ENCODE measurements at places on chromosomes 4 and X.

- no peak for DNase-seq
Measured at GRCh38 chrX:136889269-136889668, 8.7 kb upstream of the RBMX start.

- no peak for DNase-seq
Measured at GRCh38 chr4:71261633-71262121, 77.1 kb upstream of the SLC4A4 start.

GRCh38 chr4:23084559-23085248, 392.0 kb downstream of the GBA3 start:
- DNase-seq, result no peak

GRCh38 chr4:175560604-175561003, 251.5 kb downstream of the GPM6A start:
- DNase-seq, result no peak

DNA sequence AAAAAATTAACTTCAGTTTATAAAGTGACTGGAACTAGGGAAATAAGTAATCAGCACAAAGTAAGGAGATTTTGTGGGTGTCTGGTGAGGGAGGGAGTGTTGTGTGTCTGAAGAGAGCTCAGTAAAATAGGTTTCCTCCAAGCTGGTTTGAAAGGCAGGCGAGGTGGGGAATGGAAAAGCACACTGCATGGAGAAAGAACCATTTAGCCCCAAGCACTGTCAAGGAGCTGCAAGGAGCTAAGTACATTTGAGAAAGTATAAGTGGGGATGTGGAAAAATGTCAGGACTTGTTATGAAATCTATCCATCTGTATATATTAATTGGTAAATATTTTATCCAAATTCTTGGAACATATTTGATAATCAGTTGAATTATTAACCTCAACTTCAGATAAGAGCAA, 956 bp downstream of the C4orf51 start:
- no peak for DNase-seq

GRCh38 chrX:66039944-66040343, at the start of gene VSIG4:
TSS of gene VSIG4 (minus strand) at chrX:66040080. CDS start at chrX:66039998, 82 bp downstream.
- no peak for DNase-seq

DNA sequence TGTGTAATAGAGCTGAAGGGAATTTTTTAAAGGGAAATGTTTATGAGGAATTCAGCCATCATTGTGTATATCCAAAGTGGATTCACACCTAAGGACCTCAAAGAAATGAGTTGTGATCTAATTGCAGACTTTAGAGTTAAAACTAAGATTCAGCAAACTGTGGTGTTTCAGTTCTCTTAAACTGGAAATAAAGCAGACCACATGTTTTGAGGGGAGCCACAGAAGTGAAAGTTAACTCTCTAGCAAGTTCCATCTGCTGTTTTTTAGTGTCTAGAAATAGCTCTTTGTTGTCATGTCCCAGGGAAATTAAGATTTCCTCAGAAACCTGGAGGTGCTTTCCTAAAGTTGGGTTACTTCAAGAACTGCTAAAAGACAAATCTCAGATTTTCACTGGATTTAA, 97.3 kb upstream of the DDX3X start:
- DNase-seq, result no peak

DNA sequence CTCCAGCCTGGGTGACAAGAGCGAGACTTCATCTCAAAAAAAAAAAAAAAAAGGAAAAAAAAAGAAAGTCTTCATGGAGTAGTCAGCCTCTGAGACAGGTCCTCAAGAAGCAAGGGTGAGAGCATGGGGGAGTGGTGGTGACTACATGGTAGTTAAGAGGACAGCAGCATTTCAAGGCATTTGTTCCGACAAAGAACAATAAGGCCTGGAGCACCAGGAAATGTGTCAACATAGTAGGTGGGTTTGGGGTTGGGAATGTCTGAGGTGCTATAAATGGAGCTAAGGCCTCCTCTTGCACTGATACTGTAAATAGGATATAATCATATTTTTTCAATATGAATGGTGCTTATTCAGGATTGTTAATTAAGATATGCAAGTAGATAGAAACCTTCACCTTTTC, 34.4 kb downstream of the GPR82 start:
- no peak for DNase-seq

DNA sequence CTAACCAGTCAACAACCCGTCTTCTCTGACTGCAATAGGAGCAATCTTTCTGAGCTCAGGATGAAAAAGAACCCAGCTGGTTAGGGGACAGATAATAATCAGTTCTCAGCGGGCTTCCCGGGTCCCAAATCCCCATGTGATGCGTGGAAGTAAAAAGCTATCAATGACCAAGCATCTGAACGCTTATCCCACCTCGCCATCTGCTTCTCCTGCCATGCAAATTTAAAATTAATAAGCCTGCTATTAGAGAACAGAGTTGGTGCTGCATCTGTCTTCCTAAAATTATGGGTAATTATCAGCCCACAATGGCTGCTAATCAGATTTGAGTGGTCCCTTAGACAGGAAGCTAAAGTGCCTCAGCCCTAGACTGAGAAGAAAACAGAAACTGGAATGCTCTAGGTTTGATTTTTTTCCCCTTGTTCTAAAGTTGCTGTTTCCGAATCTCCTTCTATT, 37.5 kb downstream of the AFAP1 start:
- no peak for DNase-seq

DNA sequence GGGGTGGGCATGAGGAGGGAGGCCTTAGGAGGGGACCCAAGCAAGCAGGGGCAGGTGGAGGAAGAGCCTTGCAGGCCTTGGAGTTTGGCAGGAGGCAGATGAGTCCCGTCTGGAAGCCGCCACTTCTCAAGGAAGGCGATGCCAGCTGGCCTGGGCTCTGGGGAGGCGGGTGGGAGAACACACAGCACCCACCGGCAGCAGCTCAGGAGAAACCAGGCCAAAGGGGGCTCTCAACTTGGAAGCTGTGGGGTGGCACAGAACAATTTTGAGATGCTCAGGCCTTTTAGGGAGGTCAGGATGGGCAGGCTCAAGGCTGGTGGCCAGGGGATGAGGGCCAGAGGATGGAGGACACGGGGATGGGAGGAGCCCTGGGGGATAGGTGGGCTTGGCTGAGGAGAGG, 11.6 kb upstream of the DUSP9 start:
- DNase-seq, result no peak

- no peak for DNase-seq
Measured at GRCh38 chr4:102780476-102781144, 19.8 kb upstream of the MANBA start.

- no peak for DNase-seq
Measured at GRCh38 chr4:47933840-47934239, 19.5 kb upstream of the NFXL1 start.

DNA sequence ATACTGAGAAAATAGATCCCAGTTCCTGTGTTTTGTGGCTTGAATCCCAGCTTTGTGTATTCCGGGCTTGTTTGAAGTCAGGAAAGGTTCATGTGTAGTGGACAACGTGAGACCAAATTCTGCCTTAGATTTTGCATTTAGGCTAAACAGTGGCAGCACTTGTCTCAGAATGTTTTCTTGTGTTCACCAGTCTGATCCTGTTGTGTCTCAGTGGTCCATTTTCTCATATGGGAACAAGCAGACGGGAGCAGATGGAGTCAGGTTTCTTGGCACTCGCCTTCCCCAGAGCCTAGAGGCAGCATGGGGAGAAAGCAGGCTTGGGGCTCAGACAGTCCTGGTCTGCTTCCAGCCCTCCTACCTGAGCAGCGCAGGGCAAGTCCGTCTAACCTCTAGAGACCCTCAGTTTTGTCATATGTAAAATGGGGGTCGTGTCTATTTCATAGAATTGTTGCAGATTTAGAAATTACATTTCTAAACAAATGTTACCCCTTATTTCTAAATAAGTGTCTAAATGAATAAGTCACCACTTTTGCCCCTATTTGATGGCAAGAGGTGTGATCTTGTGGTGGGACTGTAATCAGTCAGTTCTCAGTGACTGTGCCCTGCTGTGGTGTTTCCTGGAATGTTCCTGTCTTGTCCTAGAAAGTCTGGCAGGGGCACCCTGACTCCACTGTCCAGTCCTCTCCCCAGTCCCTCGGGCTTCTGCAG, 28.3 kb upstream of the MSANTD1 start:
- DNase-seq, result no peak

DNA sequence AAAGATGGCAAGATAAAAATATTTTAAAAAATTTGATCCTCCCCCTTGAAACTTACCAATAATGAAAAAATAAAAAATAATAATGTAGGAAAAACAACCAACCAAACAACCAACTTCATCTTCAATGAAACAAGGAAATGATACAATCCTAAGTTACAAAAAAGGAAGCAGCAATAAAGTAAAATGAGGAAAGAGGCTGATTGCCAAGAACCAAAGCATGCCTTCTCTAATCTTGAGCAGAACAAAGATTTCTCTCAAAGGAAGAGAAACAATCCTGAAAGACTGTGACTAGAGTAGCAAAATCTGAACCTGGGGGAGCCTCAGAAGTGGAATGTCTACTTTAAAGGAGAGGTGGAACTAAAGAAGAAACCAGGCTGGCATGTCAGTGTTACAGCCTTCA, 10.9 kb upstream of the WDFY3 start:
- no peak for DNase-seq

DNA sequence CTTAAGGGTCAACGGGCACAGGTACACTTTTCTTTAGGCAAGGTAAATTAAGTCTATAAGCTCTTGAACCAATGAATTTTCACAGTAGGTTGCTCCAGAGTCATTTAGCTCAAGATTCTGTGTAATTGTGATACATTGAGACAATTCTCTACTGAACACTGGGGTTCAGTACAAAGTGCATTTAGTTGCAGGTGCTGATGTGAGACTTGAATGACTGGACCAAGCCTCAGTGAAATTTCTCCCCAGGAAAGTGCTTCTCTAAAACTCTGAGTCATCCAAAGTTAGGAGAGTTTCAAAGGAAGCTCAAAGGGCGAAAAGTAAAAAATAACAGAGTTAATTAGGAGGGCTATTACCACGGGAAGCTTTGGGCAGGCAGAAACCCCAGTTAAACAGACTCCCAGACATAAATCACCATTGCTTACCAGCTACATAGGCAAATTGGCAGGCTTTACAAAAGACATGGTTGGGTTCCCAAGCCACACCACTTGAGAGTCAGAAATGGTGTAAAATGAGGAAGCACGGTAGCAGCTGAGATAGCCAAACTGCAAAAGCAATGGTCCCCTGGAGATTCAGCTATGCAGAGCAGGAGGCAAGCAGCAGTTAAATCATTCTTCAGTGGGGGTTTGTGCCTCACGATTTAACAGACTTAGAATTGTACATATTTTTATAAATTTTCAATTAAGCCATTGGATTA, 202.6 kb downstream of the PCDH19 start:
- no peak for DNase-seq

DNA sequence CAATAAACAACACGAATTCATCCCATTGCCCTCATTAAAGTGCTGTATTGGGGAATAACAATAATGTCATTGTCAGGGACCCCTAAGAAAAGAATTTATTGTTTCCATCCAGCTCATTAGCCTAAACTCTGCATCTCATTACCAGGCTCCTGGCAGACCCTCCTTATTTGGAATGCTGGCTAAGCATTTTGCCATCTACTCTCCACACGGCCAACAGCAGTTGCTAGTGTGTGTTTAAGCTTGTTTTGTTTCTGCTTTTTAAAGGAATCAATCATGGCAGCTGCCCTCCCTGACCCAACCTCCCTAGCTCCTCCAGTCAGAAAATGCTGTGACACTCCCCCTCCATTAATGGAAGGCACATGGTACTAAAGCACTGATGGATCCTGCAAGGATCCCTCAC, 43.5 kb downstream of the GATB start:
- no peak for DNase-seq

GRCh38 chr4:176540814-176541213, 221.0 kb downstream of the SPCS3 start:
- no peak for DNase-seq

GRCh38 chr4:42391981-42392380, 5.3 kb upstream of the SHISA3 start:
- no peak for DNase-seq

- no peak for DNase-seq
Measured at GRCh38 chr4:89056953-89057398, at the start of gene FAM13A. TSS of gene FAM13A (minus strand) at chr4:89057185. CDS start at chr4:89056964, 221 bp downstream.

GRCh38 chrX:85303544-85303943, 59.8 kb downstream of the ZNF711 start:
- no peak for DNase-seq

DNA sequence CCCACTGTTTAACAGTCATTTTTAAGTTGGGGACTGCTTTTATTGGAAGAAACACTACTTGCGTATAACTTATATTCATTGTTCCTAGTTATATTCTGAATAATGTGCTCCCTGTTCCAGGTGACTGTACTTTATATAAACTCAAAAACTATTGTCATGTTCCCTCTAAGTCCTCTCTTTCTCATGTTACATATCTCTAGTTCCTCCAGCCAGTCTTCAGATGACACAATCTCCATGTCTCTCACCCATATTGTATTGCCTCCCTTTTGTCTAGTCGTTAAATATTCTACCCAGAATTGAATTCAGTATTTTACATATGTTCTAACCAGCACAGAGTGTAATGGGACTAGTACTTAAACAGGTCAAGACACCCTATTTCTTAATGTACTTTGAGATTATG, 5.3 kb downstream of the VAMP7 start:
- no peak for DNase-seq

DNA sequence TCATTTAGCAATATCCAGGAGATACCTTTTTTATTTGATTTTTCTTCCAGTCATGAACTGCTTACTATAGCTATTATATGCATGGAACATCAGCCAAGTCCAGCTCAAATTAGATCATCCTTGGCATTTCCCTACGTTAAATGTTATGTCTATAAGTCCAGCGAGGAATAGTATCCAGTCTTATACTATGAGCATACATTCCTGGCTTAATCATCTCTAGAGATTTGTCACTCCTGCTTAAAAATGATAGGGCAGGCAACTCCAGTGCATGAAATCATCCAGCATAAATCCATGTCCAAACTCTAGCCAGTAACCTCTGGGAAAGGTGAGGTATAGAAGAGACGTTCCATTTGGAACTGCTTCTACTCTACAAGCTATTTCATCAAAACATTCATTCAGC, 126.7 kb upstream of the VCX2 start:
- no peak for DNase-seq

GRCh38 chr4:3107271-3107670, 32.8 kb downstream of the HTT start:
- DNase-seq, result no peak

DNA sequence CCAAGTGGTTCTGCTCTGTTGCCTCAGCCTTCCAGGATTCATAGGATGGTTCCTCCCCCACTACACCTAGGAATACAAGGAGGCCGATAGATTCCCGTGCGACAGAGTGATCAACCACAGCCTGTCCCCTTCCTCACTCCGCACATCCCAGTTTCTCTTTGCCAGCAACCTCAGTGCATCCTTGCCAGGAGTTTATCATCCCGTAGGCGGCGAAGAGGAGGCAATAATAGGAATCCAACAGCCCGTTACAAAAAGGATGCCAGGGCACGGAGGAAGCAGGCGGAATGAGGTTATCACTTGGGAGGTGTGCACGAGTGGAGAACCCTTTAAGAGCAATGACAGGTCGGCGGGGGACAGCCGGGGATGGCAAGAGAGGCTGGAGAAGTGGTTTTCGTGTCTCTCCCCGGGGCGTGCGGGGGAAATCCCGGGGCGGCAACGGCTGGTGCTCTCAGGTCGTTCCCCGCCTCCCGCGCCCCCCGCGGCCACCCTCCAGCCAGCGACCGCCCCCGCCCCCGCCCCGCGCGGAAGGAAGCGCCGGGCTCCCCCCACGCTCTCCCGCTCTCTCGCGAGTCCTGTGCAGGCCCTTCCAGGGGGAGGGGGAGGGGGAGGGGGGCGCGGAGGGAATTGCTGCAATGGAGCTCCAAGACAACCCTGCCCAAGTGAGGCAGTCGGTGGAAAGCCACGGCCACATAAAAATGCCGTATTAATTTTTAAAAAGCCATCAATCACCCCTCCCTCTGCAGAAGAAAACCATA, 1.6 kb downstream of the PPP3CA start:
- peak; percentile 64 for DNase-seq

- no peak for DNase-seq
Measured at GRCh38 chr4:76886848-76887441, 11.0 kb downstream of the SOWAHB start.

Measured in CD4-positive, alpha-beta T cell treated with Interleukin-6 for 4 hours (primary cell).